Urothelium cell line (cell line): ENCODE measurements at places on chromosomes 6 and 20.

- no peak for DNase-seq
These were observed 100.7 kb upstream of the PTPN1 start for GRCh38 chr20:50409495-50409894.

- DNase-seq = no peak
These were observed 557 bp upstream of the DYNLRB1 start for GRCh38 chr20:34515484-34516246.

GRCh38 chr20:50380697-50381040, 129.5 kb upstream of the PTPN1 start:
- peak; percentile 71 for DNase-seq

- DNase-seq = no peak
These were observed 22.2 kb upstream of the SCRT2 start for GRCh38 chr20:697826-698225.

DNA sequence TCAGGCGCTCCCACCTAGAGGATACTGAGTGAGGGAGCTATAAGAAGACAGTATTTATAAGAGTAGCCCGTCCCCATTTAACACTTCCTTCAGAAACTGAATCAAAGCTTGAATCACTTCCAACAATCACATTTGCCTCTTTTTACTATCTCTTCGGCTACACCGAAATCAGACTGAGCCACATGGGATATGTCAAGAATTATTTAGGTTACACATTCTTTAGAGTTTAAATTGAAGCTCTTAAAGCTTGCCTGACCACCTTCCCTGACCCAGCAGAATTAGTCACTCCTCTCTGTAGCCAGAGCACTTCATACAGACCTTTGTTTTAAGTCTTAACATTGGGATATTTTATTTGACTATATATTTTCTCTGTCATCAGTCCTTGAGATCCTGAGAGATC, 163.7 kb downstream of the MAFB start:
- no peak for DNase-seq

DNA sequence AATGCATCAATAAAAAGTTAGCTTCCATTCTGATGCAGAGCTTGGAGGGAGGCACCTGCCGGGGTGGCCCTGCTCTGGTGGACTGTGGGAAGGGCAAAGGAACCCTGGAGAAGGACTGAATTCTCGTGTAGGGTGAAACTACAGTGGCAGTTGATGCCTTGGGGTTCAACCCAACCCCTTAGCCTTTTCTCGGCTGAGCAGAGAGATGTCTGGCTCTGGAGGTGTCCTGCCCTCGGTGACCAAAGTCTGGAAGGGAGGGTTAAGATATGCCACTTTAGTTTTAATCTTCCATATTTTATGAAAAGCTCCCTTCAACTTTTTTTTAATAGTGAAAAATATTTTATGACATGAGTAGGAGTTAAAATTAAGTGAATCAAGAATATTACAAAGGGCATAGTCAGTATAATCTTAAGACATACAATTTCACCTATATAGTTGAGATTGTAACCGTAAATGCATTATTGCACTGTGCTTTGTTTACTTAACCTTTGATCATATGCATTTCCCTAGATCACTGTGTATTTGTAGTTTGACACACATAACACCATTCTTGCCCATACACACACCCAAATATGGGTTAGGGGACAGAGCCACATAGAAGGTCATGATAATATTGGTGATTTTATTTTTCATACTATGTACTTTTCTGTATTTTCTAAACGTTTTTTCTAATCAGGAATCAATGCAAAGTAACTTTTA, 179.6 kb downstream of the MCHR2 start:
- DNase-seq = no peak
